ENCODE measurements at places on chromosomes 11 and 22.

DNA sequence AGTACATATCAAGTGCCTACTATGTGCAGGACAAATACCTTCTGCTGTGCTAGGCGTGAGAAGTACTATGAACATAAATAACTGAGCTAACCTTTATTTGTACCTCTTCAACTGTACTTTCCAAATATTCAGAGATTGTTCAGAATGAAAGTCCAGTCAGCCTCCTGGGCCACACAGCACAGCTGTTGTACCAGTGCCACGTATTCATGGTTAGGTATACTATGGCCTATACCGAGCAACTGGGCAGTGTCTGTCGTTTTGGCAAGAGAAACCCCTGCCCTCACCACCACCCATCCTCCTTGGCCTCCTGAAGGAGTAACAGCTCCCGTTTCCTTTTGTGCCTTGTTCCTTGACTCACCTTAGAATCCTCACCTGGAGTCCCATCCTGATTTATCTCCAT is 53.0 kb downstream of the RASSF10 start:
- DNase-seq, result no peak

DNA sequence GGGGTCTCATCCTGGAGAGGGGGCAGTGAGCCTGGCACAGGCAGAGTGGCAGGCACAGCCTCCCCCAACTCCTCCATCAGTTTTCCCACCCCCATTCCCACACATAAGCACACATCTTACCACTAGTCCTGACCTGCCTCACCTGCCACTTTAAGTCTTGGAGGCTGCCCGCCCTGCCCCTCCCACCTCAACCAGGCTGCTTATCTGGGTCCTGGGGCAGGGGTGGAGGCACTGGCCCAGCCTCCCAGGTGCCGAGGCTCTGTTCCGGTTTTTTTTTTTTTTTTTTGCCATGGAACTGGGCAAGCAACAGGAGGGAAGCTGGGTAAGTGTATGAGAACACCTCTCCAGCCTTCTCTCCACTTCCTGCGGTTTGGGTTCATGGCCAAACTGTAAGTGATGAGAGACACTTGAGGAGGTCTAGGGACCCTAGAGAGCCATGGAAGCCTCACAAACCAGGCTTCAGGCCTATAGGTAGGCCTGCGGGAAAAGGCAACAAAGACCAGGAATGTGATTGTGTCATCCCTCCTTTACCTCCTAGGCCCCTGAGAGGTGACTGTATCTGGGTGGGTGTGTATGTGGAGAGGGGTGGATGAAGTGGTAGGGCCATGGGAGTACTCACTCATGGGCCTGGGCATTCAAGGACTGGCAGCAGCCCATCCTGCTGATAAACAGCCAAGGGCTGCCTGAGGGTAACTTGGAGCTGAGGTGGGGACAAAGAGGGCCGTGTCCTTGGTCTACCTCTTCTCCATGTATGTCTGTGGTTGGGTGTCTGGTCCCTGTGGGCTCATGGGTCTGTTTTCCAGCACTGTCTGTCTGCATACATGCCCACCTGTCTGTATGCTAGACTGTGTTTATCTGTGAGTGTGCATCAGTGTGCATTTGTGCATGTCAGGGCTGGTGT is 22.6 kb downstream of the PHLDB1 start:
- DNase-seq, result no peak

DNA sequence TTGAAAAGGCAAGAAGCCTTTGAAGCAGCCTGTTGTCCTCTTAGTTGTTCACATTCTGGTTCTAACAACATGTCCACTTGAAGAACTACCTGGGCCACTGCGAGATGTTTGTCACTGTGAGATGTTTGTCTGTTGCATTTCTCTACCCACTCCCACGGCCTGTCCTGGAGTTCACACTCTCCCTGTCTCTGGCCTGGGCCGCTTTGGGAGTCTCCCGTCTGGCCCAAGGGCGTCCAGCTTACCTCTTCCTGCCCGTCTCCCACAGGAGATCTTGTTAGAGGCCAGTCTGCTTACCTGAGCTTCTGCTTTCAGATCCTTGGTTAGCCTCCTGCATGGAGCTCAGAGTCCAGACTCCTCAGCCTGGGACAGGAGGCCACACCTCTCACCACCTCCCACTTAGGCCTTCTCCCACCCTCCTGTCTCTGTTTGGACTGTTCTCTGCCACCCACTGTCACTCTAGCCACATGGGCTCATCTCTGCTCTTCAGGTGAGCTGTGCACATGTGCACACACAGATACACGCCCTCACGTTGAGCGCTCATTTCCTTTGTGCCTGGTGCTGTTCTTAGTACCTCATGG is 66.0 kb downstream of the TBC1D22A start:
- no peak for DNase-seq

GRCh38 chr11:129767827-129768226 is 47.8 kb upstream of the TMEM45B start:
- DNase-seq, result no peak

GRCh38 chr11:112962579-112963367 is 1.6 kb downstream of the NCAM1 start:
- peak; percentile 28 for DNase-seq

DNA sequence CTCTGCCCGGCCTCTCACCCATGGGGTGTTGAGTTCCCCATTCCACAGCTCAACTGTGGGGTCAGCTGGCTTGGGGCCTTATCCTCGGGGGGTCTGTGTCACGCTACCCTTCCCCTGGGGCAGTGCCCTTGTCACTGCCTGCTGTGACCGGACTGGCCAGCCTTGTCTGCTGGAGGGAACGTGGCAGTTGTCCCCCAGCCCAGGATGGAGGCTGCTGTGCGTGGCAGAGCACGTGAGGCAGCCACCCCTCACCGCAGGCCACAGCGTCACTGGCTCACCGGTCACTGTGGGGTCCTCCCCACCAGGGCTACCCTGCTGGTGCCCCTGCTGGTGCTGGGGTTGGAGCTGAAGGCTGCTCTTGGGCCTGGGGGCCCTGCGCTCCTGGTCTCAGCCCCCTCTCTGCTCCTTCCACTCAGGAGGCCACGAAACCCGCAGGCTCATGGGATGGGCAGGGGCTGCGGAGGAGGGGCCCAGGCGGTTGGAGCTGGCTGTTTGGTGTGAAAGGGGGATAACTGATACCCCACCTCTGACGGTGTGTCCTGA is 13.4 kb downstream of the BRSK2 start:
- no peak for DNase-seq

- DNase-seq, result no peak
Measured at GRCh38 chr11:101584129-101584515, 315 bp upstream of the TRPC6 start.

DNA sequence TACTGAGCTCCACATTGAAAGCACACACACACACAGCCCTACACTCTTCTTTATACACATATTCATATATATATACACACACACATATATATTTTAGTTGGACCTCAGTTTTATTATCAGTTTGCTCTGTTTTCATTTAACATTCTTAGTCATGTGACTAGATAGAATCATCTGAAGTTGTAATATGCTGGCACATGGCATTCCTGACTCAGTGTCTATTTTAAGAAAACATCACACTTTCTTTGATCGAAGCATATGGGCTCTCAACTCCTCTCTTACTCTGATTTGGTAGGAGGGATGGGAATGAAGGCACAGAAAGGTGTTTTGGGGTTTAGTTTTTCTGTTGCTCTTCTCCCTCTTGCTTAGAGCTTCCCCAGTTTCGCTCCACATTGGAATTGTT is 24.8 kb downstream of the AMOTL1 start:
- no peak for DNase-seq

- DNase-seq, result no peak
Measured at GRCh38 chr11:2664791-2665525, 34.8 kb downstream of the KCNQ1OT1 start.

GRCh38 chr11:63445720-63446119 is 45.2 kb downstream of the PLAAT5 start:
- no peak for DNase-seq

DNA sequence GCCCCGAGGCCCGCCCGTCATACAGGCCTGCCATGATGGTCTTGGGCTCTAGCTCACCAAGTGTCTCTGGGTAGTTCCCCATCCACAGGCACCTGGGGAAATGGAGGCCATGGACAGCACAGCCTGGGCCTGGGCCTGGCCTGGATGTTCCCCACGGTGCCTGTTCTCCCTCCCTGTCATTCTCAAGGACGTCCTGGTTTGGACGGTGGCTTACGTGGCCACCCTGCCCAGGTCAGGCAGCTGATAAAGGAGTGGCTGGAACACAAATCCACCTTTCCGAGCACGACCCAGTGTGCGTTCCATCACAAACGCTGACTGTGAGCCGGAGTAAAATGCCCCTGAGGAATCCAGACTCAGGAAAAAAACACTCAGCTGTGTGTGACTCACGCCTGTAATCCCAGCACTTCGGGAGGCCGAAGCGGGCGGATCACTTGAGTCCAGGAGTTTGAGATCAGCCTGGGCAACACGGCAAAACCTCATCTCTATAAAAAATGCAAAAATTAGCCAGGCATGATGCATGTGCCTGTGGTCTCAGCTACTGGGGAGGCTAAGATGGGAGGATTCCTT is 41.2 kb upstream of the TESMIN start:
- DNase-seq, result no peak

Data from cerebellar nuclear complex (tissue), 1 donor.